Breast epithelium (tissue), 4 donors: ENCODE measurements at places on chromosomes 12 and 14.

GRCh38 chr12:99916555-99916954 is 68.2 kb downstream of the ANKS1B start:
- no peak for DNase-seq
- H3K27ac ChIP-seq: no peak overlapping the region
- no peak overlapping the region for H3K4me3 ChIP-seq
- H3K4me1 ChIP-seq: no peaks in the 10 kb centered on the region

DNA sequence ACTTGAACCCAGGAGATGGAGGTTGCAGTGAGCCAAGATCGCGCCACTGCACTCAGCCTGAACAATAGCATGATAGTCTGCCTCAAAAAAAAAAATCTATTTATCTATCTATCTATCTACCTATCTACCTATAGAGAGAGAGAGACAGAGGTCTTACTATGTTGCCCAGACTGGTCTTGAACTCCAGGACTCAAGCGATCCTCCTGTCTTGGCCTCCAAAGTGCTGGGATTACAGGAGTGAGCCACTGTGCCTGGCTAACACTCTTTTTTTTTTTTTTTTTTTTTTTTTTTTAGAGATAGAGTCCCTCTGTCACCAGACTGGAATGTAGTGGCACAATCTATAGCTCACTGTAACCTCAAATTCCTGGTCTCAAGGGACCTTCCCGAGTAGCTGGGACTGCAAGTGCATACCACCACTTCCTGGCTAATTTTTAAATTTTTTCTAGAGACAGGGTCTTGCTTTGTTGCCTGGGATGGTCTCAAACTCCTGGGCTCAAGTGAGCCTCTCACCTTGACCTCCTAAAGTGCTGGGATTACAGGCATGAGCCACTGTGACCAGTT is 1.9 kb downstream of the FAM186A start:
- no peak overlapping the region for H3K4me3 ChIP-seq
- no peaks in the 10 kb centered on the region for H3K27me3 ChIP-seq
- H3K27ac ChIP-seq: no peak overlapping the region
- no peaks in the 10 kb centered on the region for H3K4me1 ChIP-seq
- DNase-seq: no peak
- H3K36me3 ChIP-seq: no peaks in the 10 kb centered on the region

DNA sequence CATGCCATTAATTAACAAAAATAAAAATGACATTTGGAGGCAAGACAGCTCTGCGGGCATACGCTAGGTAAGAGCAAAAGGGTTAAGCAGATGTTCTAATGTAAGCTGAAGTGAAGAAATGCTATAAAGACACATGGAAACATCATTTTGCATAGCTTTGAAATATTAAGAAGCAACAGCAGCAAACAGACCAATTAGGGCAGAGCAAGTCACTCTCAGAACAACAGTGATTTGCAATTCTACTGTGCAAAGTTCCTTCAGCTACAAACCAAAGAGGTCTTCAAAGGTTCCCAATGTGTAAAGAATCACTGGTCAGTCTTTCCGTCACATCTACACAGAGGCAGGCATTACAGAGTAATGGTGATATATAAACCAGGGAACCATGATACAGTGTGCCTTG is 68.2 kb downstream of the PAPLN start:
- no peaks in the 10 kb centered on the region for H3K4me1 ChIP-seq
- H3K27ac ChIP-seq: no peak overlapping the region
- DNase-seq: no peak
- H3K4me3 ChIP-seq: no peak overlapping the region

GRCh38 chr12:119512772-119513497 is 80.6 kb upstream of the TMEM233 start:
- H3K4me3 ChIP-seq: no peak overlapping the region
- H3K36me3 ChIP-seq: no peaks in the 10 kb centered on the region
- DNase-seq: no peak
- no peak overlapping the region for H3K27ac ChIP-seq

DNA sequence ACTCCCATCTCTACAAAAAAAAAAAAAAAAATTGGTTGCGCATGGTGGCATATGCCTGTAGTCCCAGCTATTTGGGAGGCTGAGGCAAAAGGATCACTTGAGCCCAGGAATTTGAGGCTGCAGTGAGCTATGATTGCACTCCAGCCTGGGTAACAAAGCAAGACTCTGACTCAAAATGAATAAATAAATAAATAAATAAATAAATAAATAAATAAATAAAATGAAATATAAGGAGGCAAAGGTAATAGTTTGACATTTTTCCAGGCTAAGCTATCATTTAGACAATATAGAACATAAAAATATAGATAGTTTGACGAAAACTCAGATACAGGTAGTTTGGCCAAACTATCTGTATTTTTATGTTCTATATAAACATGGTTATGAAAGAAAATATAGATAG is 40.5 kb downstream of the ZCRB1 start:
- no peaks in the 10 kb centered on the region for H3K36me3 ChIP-seq
- DNase-seq: no peak
- no peak overlapping the region for H3K4me3 ChIP-seq
- H3K27me3 ChIP-seq: no peaks in the 10 kb centered on the region

DNA sequence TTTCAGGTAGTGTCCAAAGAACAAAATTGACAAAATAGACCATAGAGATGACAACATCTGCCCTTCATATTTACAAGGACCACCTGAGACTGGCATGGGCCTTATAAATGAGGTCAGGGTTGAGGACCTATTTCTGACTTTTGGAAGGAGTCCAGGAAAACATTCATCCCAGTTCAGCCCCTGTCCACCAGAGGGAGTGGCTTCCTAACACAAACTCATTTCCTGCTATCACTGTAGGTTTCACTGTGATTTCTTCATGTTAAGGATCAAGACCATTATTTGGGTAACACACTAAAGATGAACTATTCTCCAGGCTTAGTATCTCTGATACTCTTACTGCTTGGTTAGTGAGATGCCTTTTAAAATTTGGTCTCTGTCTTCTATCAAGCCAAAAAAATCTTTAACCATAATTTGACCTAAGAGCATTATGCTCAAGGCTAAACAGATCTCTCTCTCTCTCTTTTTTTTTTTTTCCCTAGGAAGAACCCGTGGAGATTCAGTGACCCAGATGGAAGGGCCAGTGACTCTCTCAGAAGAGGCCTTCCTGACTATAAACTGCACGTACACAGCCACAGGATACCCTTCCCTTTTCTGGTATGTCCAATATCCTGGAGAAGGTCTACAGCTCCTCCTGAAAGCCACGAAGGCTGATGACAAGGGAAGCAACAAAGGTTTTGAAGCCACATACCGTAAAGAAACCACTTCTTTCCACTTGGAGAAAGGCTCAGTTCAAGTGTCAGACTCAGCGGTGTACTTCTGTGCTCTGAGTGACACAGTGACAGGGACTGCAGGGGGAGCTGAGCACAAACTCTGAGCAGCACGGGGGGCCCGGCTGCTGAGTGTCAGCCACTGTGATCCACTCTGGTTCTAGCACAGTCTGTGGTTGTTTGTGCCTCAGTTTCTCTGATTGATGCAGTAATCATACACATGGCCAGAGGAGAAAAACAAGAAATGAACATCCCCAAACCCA is 267.6 kb upstream of the OR4E1 start:
- H3K4me3 ChIP-seq: no peak overlapping the region
- no peak for DNase-seq
- no peaks in the 10 kb centered on the region for H3K4me1 ChIP-seq
- H3K27ac ChIP-seq: no peak overlapping the region
- no peaks in the 10 kb centered on the region for H3K27me3 ChIP-seq
- H3K36me3 ChIP-seq: no peaks in the 10 kb centered on the region

DNA sequence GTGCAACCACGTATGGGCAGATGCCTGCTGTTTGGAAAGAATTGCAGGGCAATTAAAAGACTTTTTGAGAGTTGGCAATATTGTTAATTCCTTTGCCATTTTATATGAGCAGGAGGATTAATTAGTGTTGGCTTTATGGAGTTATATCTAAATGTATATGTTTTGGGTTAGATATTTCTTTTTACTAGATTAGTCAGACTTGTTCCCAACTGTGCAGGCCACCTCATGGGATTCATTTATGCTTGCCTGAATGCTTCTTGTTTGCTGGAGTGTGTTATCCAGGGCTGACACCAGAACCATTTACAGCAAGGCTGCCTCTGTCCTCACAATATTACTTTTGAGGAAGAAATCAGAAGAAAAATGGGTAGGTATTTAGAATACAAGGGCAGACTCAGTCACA is 192.5 kb downstream of the KTN1 start:
- H3K4me1 ChIP-seq: no peaks in the 10 kb centered on the region
- H3K27me3 ChIP-seq: no peaks in the 10 kb centered on the region
- no peak for DNase-seq
- no peak overlapping the region for H3K4me3 ChIP-seq
- no peaks in the 10 kb centered on the region for H3K36me3 ChIP-seq

DNA sequence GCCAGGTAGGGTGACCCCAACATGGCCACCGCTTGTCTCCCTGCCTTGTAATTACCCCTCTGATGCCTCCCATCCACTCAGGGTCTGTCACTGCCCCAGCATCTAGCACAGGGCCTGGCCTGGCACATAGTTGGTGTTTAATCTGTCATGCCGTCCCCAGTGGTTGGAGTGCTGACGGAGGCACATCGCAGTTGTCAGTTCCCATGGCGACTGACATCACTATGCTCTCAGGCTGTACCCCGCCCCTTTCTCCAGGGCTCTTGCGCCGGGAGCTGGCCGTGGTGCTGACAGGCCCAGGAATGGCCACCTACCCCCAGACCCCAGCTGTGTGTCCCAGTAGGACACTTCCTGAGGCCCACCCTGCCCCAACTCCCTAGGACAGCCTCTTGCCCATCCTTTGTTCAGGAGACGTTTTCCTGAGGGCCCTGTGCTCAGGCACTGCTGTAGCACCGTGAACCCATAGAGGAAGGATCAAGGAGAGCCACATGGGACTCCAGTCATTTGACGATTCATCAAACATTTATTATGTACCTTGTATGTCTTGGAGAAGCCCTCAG is 23.0 kb downstream of the FAM222A start:
- no peaks in the 10 kb centered on the region for H3K36me3 ChIP-seq
- H3K4me1 ChIP-seq: no peaks in the 10 kb centered on the region
- no peaks in the 10 kb centered on the region for H3K27me3 ChIP-seq
- no peak for DNase-seq
- H3K27ac ChIP-seq: no peak overlapping the region

DNA sequence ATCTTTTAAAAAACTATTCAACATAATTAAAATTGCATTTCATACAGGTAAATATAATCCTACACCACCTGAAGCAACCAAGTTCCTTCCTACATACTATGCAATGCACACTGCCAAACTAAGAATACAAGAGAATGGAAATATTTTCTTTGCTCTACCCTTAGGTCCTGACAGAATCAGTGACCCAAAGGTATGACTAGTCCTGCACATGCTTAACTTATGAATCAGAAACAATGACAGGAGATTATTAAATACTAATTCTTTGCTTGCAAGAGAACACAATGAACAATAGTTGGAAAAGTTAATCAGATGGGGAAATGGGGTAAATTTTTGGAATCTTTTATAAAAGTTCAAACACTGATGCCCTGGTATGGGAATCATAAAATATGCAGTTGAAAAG is 220.1 kb downstream of the SOX5 start:
- no peaks in the 10 kb centered on the region for H3K4me1 ChIP-seq
- no peak for DNase-seq
- H3K36me3 ChIP-seq: no peaks in the 10 kb centered on the region
- no peak overlapping the region for H3K4me3 ChIP-seq
- no peaks in the 10 kb centered on the region for H3K27me3 ChIP-seq

DNA sequence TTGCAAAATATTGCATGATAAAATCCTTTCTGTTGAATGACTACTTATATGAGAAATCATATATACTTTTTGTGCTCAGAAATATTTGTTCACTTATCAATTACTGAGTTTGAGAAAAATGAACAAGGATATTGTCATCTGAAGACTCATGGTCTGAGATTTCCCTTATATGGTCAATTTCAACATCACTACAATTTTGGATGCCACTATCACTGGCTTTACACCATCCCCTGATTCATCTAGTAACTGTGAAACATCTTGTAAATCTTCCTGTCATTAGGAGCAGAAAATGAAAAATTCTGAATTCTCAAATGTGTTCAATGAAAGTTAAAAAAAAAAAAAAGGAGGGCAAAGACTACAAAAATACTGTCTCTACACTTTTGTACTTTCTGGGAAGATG is 21.8 kb upstream of the GXYLT1 start:
- H3K27me3 ChIP-seq: no peaks in the 10 kb centered on the region
- H3K4me1 ChIP-seq: no peaks in the 10 kb centered on the region
- no peak overlapping the region for H3K4me3 ChIP-seq

GRCh38 chr12:53034459-53034858 is 15.4 kb upstream of the TNS2 start:
- H3K4me1 ChIP-seq: no peaks in the 10 kb centered on the region
- DNase-seq: no peak
- no peaks in the 10 kb centered on the region for H3K36me3 ChIP-seq
- H3K27ac ChIP-seq: no peak overlapping the region

DNA sequence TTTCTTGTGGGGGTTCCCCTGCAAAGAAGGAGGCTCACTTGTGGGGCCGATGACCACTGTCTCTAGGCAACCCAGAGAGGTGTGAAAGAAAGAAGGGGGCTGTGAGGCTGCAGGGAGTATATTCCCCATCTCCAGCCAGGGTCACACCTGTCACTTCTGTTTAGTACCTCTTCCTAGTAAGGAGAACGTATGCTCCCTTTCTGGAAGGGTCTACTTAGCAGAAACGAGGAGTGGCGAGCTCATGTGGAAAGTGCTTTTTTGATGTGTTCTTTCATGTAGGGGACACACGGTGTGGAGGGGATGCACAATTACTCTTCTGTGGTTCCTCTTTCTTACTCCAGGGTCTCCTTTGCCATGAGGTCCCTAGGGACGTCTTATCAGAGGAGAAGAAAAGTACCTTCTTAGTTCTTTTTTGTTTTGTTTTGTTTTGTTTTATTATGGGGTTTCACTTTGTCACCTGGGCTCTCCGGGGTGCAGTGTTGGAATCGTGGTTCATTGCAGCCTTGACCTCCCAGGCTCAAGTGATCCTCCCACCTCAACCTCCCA is 58.3 kb downstream of the PRKCH start:
- no peak overlapping the region for H3K27ac ChIP-seq
- no peak for DNase-seq

DNA sequence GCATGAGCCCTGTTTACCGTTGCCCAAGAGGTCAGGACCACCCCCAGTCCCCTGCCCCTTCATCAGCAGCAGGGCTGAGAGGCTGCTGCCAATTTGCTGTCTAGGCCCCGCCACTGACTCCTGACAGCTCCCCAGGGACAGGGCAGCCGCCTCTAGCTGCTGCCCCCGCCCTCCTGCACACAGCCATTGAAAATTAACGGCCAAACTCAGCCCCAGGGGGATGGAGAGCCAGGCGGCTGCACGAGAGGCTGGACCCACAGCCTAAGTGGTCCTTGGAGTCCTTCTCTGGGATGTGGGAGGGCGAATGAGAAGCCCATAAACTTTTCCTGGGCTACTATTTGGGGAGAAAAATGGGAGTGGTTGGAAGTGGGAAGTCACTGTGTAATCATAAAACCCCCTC is 4.6 kb downstream of the FOXN4 start:
- H3K36me3 ChIP-seq: no peaks in the 10 kb centered on the region
- no peak for DNase-seq
- no peak overlapping the region for H3K27ac ChIP-seq
- peaks cover 52% of the 10 kb centered on the region for H3K27me3 ChIP-seq
- H3K4me3 ChIP-seq: no peak overlapping the region

- no peaks in the 10 kb centered on the region for H3K27me3 ChIP-seq
- H3K4me1 ChIP-seq: no peaks in the 10 kb centered on the region
- DNase-seq: no peak
- H3K36me3 ChIP-seq: peaks cover 10% of the 10 kb centered on the region
These were observed 6.2 kb upstream of the CCT2 start for GRCh38 chr12:69579029-69579428.
